ENCODE measurements at places on chromosomes 7 and 10.

DNA sequence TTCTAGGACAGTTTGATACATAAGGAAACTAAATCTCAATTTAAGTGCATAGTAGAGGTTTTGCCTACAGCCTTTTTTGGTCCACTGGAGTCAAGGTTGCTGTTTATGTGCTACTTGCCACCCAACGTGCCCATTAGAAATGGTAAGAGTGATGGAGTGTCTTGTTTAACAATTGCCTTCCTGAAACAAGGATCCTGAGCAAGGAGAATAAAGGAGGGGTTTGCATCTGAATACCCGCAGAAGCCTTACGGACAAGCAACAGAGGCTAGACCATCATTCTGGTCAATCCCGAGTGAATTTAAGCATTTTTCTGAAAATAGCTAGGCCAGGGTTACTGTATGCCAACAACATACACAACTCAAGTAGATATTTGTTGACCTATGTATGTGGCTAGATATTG is 63.6 kb downstream of the MARCHF5 start:
- DNase-seq: no peak

DNA sequence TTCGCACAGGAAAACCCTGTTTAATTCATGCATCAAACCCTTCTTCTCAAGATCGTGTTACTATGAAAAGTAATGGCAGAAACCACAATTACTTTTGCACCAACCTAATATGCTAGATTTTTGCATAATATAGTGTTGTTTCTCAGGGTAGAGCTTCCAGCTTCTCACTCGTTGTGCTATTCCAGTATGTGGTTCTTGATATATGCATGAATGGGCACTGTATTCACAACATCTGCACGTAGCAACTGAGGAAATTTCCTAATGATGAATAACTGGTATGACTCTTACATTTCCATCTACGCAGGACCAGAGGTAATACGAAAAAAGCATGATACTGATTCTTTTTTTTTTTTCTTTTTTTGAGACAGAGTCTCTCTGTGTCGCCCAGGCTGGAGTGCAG is 326.6 kb upstream of the GALNT17 start:
- DNase-seq: no peak

- DNase-seq: no peak
These were observed 27.3 kb downstream of the TBATA start for GRCh38 chr10:70757856-70758255.

GRCh38 chr7:31432176-31432575 is 81.7 kb upstream of the ITPRID1 start:
- no peak for DNase-seq

DNA sequence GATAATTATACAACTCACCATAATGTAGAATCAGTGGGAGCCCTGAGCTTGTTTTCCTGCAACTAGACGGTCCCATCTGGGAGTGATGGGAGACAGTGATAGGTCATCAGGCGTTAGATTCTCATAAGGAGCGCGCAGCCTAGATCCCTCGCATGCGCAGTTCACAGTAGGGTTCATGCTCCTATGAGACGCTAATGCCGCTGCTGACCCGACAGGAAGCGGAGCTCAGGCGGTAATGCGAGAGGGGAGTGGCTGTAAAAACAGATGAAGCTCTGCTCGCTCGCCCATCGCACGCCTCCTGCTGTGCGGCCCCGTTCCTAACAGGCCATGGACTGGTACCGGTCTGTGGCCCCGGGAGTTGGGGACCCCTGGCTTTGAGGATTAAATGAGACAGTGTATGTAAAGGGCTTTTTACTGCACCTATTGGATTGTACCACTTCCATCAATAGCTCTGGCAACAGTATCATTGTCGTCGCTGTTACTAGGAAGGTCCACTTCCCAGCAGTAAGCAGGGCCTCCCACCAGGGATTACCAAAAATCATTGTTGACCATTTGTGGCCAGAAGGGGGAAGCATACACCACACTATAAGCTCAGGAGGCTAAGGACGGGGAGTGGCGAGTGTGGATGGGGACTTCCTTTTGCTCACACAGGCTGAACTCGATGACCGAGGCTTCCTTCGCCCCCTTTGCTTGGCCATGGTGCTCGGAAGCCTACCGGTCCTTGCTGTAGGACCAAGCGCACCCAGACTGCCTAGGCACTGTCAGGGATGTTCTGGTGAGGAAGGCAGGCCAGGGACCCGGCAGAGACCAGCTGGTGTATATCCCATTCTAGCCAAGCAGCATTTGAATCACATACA is 26.4 kb downstream of the AKR1B1 start:
- DNase-seq: peak; percentile 67

GRCh38 chr10:99859585-99859984 is 77.1 kb downstream of the ABCC2 start:
- no peak for DNase-seq

DNA sequence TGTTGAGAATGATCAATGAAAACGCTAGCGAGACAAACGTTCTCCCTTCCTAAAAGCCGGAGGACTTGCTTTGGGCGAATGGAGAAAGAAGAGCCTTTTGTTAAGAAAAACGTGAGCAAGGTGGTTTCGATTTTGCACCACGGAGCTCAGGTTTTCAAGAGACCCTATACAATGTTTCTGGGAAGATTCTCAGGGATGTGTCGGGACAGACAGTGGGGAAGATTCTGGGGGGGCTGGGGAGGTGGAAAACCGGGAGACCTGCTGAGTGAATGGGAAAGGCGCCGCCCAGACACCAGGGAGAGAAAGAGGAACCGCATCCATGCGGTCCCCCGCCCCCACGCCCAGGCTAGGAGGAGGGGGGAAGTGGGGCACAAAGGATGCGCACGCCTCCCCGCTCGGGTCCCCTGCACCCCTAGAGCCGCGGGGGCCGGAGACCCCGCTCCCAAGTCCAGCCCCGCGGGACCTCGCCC is 745 bp downstream of the YWHAG start:
- DNase-seq: peak; percentile 56

- DNase-seq: no peak
These were observed 379.1 kb downstream of the ADRA2A start for GRCh38 chr10:111455776-111456426.

DNA sequence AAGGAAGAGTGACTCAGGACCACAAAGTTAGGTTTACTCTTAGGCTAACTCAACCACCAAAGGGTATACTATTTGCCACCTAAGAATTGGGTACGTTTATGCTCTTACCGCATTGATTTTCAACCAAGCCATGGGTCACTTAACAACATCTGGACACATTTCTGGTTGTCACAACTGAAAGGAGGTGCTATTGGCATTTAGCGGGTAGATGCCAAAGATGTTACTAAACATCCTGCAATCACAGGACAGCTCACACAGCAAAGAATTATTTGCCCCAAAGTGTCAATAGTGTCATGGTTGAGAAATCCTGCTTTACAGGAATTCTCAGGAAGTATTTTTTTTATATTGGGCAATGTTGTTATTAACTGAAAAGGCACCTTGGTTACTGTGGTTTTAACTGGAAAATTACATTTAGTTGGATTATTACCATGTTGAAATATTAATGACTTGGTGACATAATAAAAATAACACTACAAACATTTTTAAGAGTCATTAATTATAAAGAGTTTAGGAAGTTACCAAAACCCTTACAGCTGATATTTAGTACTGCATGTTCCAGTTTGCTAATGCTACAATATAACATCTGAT is 185.0 kb upstream of the TMEM196 start:
- no peak for DNase-seq

- no peak for DNase-seq
These were observed 108.7 kb downstream of the NEURL1 start for GRCh38 chr10:103602028-103602851.

GRCh38 chr10:52967806-52968795 is 195.5 kb upstream of the MBL2 start:
- DNase-seq: no peak

GRCh38 chr10:131676046-131676799 is 224.6 kb upstream of the PPP2R2D start:
- DNase-seq: no peak

DNA sequence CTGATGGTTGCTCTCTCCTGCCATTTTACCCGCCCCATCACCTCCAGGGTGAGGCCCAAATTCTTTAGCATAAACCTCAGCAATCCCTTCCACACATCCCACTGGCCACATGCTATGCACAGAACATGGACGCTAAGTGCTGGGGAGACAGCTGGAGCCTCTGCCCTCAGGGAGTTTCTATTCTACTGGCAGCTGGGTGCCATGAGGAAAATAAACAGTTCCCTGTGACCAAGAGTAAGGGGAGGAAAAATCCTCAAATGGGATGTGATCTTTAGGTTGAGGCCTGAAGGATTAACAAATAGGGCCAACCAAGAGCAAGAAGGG is 1.2 kb downstream of the PARP12 start:
- no peak for DNase-seq

DNA sequence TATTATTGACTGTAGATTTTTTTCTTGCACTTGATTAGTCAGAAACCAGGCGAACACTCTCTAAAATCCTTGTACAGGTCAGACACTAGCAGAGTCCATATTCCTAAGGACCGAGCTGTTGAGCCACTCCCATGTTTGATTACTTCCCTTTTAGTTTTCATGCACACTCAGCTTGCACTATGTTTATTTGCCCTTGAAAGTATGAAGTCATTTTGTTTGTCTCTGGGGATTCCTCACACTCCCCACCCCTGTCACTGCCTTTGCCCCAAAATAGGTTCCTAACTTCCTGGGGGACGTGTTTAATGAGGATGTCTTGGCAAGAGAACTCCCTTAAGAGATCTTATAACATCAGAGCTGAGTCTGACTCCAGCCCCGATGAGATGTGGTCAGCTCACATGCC is 182.1 kb downstream of the EVX1 start:
- no peak for DNase-seq

- DNase-seq: no peak
These were observed 150.4 kb downstream of the ACTR3B start for GRCh38 chr7:152909683-152910544.

DNA sequence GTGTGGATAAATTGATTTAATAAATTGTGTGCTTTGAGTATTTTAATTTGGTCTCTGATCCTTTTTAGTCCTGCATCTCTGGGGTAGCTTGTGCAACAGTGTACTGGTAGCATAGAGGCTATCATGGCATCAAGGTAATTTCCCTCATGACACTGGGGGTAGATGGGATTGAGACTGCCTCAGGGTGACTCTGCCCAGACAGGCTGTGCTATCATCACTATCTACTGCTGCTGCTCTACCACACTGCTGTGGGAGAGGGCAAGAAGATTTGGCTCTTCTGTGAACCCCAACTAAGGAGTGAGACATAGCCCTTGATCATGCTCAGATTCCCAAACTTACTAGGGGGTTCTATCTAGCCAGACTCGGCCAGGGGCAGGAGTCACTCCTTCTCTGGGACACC is 43.6 kb upstream of the JAZF1 start:
- no peak for DNase-seq

- no peak for DNase-seq
These were observed 106.7 kb downstream of the ITGB1 start for GRCh38 chr10:32851301-32851700.

GRCh38 chr10:131222986-131223385 is 88.5 kb downstream of the TCERG1L start:
- no peak for DNase-seq

- no peak for DNase-seq
These were observed 797.9 kb downstream of the LRMDA start for GRCh38 chr10:76229341-76229740.

GRCh38 chr7:54581511-54581910 is 39.3 kb downstream of the VSTM2A start:
- DNase-seq: no peak

GRCh38 chr10:127243490-127244272 is 47.3 kb upstream of the INSYN2A start:
- DNase-seq: peak; percentile 24

GRCh38 chr10:70376436-70377378 is 5.7 kb downstream of the LRRC20 start:
- no peak for DNase-seq

GRCh38 chr7:28919510-28919909 is 38.6 kb downstream of the TRIL start:
- no peak for DNase-seq

GRCh38 chr7:103687951-103688350 is 241.9 kb upstream of the SLC26A5 start:
- no peak for DNase-seq

DNA sequence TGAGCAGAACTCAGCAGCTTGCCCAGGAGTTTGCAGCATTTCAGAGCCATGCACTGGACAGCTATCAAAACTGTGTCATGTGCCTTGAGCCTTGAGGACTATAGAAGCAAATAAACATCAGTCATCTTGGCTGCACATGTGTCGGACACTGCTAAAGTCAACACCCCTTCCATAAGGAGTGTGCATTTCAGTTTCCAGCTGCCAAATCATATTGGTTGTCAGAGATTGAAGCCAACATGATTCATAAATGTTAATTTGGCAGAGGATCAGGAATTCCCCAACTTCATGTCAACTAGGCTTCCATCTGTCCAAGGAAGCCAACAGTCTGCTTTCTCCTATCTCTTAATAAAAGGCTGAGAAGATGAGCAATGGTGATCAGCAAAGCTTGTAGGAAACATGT is 32.8 kb downstream of the SLC16A12 start:
- DNase-seq: no peak

GRCh38 chr10:21754410-21755011 is 220.5 kb downstream of the MLLT10 start:
- DNase-seq: no peak

- DNase-seq: no peak
These were observed 10.3 kb downstream of the CNTNAP2 start for GRCh38 chr7:146126767-146127509.

- no peak for DNase-seq
These were observed 145.7 kb upstream of the RHEB start for GRCh38 chr7:151665368-151665767.

GRCh38 chr7:75776295-75776971 is 4.4 kb upstream of the CCL26 start:
- peak; percentile 44 for DNase-seq

- DNase-seq: no peak
These were observed 12.4 kb downstream of the TMEM273 start for GRCh38 chr10:49175587-49176309.

DNA sequence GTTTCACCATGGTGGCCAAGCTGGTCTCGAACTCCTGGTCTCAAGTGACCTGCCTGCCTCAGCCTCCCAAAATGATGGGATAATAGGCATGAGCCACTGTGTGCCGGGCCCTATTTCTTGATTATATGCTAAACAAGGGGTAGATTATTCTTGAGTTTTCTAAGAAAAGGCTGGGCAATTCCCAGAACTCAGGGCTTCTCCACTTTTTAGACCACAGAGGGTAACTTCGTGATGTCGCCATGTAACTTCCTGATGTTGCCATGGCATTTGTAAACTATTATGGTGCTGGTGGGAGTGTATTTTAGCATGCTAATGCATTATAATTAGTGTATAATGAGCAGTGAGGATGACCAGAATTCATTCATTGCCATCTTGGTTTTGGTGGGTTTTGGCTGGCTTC is 35.8 kb downstream of the OTUD1 start:
- DNase-seq: no peak

- DNase-seq: no peak
These were observed 62.5 kb upstream of the LEP start for GRCh38 chr7:128178611-128179010.

DNA sequence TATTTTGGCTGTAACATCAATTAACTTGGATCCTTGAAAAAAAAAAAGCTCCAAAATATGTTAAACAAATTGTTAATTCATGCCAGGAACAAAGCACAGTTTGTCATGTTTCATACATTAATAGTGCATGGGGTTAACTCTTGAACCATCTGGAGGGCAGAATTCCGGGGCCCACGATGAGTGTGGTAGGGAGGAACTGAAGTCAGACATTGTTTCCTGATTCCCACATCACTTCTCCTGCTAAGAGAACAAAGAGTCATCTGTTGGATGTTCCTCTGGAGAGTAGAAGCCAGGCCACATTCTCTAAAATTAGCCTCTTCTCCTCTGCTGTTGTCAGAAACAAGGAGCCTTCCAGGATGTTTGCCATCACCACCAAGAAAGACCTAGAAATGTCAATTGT is 54.6 kb downstream of the TMEM178B start:
- DNase-seq: no peak
